ENCODE measurements at places on chromosomes 11 and 22.

GRCh38 chr22:40285513-40285912 is 60.8 kb upstream of the ADSL start:
- DNase-seq: no peak

DNA sequence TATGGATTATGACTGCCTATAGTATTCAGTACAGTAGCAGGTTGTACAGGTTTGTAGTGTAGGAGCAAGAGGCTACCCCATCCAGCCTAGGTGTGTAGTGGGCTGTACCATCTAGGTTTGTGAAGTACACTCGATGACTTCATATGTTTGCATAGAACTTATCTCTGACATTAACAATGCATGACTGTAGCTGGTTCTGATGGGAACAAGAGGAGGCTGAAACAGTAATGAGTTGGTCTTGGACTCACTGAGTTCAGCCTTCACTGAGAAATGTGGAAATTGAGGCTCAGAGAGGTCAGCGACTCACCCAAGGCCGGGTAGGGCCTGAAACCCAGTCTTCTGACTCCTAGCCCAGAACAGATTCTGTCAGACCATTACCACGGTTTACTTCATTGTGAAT is 13.0 kb downstream of the MYO7A start:
- no peak for DNase-seq

DNA sequence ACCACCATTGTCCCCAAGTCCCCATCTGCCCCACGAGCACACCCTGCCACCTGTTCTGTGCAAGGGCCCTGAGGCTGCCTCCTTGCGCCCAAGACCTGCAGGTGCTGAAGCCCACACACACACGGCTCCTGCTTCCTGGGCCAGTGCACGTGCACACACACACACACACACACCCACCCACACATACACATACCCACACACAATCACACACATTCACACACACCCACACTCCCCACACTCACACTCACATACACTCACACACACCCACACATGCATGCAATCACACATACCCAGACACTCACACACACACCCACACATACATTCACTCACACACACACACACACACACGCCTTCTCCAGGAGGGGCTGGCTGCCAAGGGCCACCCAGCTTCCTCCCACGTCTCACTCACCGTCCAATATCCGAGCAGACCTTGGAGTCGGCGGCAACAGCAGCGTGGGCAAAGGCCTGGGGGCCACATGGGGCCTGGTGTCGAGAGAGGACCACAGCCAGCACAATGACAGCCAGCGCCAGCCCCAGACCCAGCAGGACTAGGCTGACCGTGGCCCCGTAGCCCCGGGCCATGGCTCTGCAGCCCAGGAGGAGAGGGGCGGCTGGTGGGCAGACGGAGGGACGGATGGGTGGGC is 616 bp downstream of the GGT5 start:
- DNase-seq: no peak

DNA sequence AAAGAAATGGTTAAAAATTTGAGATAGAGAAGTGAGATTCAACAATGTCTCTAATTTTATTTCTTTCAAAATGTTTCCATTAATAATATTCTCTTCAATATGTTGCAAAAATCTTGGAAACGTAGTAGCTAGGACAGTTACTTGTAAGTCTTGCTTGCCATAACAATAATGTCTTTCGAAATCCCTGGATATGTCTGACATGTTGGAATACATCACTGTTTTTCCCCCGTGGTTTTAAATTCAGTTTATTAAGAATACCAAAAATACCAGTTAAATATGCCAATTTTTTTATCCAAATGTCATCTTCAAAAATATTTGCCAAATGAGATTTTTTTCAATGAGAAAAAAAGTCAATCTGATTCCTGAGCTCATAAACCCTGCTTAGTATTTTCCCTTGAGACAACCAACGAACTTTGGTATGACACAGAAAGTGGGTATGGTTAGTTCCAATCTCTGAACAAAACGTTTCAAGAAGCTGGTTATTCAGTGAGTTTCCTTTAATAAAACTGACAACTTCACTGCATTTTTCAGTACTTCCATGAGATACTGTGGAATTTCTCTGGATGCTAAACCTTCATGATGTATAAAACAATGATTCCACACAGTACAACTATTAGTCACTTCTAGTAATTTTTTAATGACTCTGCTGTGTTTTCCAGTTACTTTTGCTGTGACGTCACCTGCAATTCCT is 36.7 kb upstream of the AMPD3 start:
- DNase-seq: no peak

- DNase-seq: peak; percentile 33
These were observed 4.3 kb upstream of the AMPD3 start for GRCh38 chr11:10450462-10451425.

- DNase-seq: no peak
These were observed 21.7 kb upstream of the HSPA8 start for GRCh38 chr11:123083623-123084029.

DNA sequence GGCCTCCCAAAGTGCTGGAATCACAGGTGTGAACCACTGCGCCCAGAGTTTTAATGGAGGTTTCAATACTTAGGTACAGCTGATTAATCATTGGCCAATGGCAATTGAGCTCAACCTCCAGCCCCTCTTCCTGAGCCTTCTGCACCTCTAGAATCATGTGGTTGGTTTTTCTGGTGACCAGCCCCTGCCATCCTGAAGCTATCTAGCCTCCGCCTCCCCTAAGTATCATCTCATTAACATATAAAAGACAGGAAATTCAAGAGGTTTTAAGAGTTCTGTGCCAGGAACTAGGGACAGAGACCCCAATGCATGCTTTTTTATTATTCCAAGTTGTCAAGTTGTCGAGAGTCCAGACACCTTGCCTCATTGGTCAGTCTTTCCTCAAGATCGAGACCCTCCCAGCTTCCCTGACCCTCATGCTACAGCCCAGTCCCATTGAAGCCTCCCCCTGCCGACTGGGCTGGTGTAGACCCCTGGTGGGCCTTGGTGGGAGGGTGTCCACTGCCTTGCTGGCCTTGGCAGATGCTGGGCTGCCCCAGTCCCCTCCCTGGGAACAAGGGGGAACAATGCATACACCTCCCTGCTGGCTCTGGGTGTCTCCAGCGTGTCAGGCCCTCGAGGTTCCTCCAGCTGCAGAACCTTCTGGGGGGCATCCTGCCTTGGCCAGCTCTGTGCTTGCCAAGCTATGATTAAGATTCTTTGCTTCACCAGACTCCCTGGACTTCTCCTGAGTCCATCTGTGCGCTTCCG is 148.0 kb downstream of the CTTN start:
- DNase-seq: no peak

- no peak for DNase-seq
These were observed 151.9 kb downstream of the CACNA1I start for GRCh38 chr22:39722501-39722900.
